CD4-positive, alpha-beta T cell treated with Interleukin-6 for 4 hours (primary cell): ENCODE measurements at places on chromosomes 13 and 19.

DNA sequence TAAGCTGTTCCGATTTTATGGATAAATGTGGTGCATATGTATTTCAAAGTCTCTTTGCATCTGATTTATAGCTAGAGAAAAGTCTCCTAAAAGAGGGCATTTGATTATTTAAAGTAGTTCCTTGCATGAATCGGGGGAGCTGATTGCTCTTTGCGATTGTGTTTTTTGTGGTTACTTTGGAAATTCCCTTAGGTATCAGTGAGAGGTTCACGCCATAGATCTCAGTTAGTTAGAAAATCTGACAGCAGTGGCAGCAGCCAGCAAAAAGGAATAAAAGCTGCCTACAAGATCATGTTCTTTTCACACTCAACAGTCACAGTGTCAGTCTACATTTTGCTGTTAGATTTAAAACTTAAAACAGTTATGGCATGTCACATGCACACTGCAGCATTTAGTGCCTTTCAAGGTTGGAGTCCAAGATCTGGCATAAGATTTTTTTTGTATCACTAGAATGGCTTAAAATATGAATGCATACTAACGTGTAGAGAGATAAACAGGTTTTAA, 436.5 kb upstream of the PCDH20 start:
- DNase-seq = no peak

DNA sequence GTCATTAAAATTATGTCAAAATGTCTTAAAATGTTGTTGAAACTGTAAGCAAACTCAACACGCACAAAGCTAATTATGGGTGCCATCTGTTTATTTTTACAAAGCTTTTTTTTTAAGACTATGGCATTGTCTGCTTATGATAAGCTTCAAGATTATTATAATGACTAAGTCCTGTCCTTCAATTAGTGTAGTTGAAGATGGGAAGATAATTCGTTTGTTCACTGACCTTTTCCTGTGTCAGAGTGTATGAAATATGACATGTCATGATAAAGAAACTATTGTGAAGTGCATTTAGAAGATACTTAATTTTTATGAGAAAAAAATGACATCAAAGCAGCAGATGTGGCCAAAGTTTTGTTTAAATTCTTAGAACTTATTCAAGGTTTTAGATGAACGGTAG, 211.3 kb downstream of the PCCA start:
- DNase-seq = no peak

DNA sequence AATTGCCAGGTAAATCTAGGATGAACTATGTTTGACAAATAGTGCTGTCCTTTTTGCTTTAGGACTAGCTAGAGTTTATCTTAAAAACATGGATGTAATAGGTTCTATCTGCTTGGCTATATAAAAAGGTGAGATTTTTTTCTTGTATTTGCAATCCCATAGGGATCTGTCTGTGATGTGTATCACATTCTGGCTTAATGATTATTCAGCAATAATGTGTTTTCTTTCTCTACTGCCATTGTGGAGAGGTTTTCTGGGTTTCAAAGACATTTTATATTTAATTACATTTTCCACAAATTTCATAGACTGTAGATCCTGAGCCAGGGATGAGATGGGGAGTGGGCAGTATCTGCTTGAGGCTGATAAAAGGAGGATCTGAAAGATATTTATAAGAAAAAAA, 277.8 kb upstream of the SLITRK5 start:
- no peak for DNase-seq

- no peak for DNase-seq
Measured at GRCh38 chr13:76796851-76797250, 89.4 kb downstream of the KCTD12 start.

- no peak for DNase-seq
Measured at GRCh38 chr19:50417111-50418081, 1.3 kb upstream of the SPIB start.

GRCh38 chr13:71759651-71760511, 107.1 kb downstream of the DACH1 start:
- DNase-seq = no peak

- DNase-seq = no peak
Measured at GRCh38 chr13:34767778-34768177, 174.3 kb upstream of the NBEA start.

- no peak for DNase-seq
Measured at GRCh38 chr13:52849291-52850071, 1.0 kb upstream of the PCDH8 start.

DNA sequence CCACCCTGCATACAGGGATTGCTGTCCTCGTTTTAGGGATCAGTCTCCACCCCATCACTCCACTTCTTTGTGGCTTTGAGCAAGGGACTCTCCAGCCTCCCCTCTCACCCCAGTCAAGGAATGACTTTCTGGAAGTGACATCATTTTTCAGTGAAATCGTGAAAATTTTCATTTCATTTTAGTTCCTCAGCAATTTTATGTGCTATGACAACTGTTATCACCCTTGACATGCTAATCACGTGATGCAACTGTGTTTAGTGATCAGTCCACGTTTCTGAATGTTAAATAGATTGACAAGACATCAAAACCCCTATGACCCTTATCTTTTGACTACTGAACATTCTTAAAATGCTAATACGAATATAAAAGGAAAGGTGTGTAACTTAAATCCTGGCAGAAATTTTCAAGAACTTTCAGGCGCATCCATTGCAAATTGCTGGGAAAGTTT, 8.0 kb downstream of the C19orf81 start:
- no peak for DNase-seq

DNA sequence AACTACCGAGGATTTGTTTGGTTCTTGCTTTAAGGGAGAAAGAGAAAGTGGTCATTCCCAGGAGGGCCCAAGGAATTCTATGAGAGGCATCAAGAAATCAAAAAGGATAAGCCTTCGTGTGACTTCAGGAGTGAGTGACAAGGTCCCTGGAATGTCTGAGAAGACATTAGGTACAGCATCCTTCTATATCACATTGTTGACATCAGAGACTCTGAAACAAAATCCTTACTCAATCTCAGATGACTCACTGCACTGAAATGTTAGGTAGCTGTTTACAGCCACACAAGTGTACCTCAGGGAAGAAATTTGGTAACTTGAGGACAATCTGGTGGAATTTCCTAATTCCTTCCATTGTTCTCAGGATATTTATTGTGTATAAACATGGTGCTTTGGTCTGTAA, 7.9 kb upstream of the LGALS14 start:
- no peak for DNase-seq

DNA sequence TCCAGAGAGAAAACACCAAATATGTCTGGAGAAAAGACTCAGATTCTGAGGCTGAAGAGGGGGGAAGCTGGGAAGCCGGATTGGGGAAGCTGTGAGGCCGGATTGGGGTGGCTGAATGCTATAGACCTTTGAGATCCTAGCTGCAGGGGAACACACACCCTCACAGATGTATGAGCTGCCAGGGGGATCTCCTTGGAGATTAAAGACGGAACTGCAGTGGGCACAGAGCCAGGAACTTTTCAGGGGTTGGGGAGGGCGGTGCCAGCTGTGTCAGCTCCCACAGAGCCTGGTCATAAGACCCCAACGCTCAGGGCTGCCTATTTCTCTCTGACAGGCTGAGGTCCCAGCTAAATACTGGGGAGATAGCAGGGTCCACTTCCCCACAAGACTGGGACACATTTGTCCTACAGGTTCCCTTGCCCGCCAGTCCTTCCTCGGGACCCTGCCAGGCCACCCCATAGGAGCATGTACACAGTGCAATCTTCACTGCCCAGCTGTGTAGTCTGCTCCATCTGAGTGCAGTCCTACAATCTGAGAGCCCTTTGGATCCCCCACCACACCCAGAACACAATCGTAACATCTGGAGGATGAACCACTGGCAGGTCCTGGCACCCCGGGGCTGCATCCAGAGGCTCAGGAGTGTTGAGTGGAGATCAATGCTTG, 1893.9 kb downstream of the PCDH9 start:
- no peak for DNase-seq

- peak; percentile 57 for DNase-seq
Measured at GRCh38 chr19:19447536-19448237, 42.2 kb downstream of the GATAD2A start.

GRCh38 chr19:5498830-5499550, 43.8 kb downstream of the ZNRF4 start:
- DNase-seq = no peak

- DNase-seq = no peak
Measured at GRCh38 chr13:26424181-26424580, 133.3 kb upstream of the WASF3 start.

GRCh38 chr13:78993792-78994191, 334.8 kb upstream of the OBI1 start:
- no peak for DNase-seq

- DNase-seq = no peak
Measured at GRCh38 chr13:53783471-53783870, 754.9 kb downstream of the OLFM4 start.

DNA sequence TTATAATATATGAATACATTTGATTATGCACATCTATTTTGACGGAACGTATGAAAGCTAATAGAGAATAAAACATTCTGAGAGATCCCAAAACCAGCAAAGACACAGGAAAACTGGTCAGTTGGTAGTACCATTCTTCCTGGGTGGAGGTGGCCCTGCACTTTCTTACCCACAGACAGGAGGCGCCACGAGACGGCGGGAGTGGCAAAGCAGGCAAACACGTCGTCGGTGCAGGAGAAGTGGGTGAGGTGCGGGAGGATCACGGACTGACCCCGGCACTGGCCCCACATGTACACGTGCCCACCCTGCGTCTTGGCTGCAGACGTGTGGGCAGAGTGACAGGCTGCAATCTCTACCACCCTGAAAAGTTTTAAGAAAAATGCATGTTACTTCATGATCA, 36.1 kb downstream of the RCBTB1 start:
- DNase-seq = peak; percentile 16

DNA sequence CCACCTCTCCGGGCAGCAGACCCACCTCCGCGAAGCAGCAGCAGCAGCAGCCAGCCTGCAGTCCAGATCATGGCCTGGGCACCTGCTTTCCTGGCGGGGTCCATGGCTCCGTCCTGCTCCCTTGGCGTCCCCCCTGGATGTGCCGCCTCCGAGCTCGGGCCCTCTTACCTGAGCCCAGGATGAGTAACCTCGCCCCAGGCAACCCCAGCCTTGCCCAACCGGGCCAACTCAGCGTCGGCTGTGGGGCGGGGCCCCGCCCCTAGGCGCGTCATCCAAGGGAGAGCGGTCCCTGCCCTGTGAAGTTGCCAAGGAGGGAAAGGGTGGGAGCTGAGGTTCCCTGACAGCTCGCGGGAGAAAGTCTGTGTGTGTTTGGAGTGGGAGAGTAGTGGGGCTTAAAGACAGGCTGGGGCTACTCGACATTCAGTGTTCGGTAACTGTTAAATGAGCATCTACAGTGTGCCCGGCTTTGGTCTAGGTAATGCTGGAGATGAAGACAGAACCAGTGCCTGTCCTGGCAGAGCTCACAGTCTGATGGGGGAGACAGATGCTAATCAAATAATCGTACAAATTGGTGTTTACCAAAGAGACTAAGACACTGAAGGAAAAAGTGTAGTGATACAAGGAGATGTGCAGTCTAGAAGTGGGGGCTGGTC, at the start of gene LYPD3:
LYPD3 (minus strand) TSS at position 141 of the 653 bp plus-strand sequence; CDS start at position 104, 37 bp downstream.
- DNase-seq = peak; percentile 30

DNA sequence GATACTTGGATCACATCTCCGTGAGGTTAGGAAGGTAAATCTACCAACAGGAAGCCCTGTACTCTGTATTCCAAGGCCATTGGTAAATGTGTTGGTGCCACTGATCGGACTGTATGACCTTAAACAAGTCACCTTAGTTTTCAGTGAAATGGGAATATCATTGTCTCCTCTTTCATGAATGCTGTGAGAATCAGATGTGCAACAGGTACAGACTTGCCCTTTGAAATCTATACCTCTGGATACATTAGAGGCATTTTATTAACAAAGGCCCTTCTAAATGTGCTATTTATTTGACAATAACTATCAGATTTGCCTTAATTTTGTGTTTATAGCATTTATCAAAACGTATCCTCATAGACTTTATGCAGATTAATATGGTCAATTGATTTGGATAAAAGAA, 11.0 kb downstream of the NHLRC3 start:
- DNase-seq = no peak
